ENCODE measurements at places on chromosomes 3 and 15.
A peak's percentile ranks its signal among the peaks of the same experiment; 100 is the strongest.

GRCh38 chr15:44308889-44309288 lies 20.4 kb downstream of the GOLM2 start:
- DNase-seq: no peak

GRCh38 chr3:172057624-172058327 lies 18.4 kb downstream of the FNDC3B start:
- DNase-seq: no peak

GRCh38 chr15:64288577-64288976 lies 67.4 kb downstream of the CSNK1G1 start:
- DNase-seq: no peak

GRCh38 chr3:177286034-177286433 lies 88.8 kb upstream of the TBL1XR1 start:
- DNase-seq: no peak

- DNase-seq: no peak
Measured at GRCh38 chr3:33900809-33901505, 102.5 kb downstream of the PDCD6IP start.

DNA sequence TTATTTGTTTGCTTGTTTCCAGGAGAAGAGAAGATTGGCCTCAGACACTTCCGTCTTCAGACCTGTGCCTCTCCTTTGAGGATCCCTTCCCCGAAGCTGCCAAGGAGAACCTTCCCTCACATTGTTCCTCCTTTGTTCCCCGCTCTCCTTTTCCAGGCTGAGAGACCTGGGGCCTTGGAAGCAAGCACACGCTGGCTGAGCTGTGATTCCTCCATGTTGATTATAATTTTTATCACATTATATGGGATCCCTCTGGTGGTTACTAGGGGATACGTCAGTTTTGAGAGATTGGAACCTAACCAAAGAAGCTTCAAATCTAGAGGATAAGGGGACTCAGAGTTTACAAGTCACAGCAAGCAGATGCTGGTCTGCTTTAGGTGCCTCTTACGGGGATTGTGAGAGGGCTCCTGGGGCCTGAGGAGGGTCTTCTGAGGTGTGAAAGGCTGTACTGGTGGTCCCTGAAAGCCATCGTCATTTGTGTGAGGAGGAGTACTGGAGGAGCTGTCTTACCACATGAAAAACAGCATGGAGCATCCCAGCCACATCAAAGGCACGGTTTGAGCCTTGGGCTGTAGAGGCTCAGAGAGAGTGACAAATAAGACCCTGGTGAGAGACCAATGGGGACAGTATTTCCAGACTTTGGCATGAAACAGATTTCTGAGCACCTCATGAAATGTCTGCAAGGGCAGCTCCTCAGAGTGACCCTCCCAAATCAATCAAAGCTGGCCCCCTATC lies 760.1 kb upstream of the CFAP20DC start:
- no peak for DNase-seq

GRCh38 chr3:186107215-186108105 lies 1.4 kb downstream of the ETV5 start:
- DNase-seq: no peak

GRCh38 chr3:186057594-186057993 lies 51.3 kb downstream of the ETV5 start:
- DNase-seq: no peak

DNA sequence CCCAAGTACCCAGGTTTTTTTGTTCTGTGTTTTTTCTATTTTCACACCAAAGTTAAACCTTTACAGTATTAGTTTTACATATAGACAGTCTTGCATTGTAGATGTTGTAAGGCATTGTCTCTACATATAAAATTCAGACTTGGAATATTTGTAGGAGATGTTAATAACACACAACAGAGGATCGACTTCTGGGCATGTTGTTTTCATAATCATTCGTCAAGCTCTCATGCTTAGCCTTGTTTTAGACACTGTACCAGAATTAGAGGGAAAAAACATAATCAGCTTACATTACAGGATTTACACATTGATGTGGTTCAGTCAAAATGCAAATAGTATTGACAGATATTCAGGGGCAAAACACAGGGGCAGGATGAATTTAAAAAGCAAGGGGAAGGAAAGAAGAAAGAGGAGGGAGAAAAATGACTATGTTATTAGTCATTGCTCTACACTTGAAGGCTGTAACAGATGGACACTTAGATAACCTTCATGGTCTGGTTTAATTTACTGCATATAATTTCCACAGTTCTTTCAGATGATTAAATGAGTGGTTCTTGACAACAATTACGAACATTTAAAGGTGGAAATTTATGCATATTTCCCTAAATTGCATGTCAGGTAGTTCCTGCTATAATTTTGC lies 7.5 kb downstream of the CMSS1 start:
- no peak for DNase-seq

GRCh38 chr3:32922078-32922477 lies 29.4 kb upstream of the CCR4 start:
- no peak for DNase-seq

GRCh38 chr3:23055733-23056376 lies 147.3 kb upstream of the UBE2E2 start:
- DNase-seq: no peak

GRCh38 chr3:74613521-74614106 lies 845 bp downstream of the CNTN3 start:
- no peak for DNase-seq

DNA sequence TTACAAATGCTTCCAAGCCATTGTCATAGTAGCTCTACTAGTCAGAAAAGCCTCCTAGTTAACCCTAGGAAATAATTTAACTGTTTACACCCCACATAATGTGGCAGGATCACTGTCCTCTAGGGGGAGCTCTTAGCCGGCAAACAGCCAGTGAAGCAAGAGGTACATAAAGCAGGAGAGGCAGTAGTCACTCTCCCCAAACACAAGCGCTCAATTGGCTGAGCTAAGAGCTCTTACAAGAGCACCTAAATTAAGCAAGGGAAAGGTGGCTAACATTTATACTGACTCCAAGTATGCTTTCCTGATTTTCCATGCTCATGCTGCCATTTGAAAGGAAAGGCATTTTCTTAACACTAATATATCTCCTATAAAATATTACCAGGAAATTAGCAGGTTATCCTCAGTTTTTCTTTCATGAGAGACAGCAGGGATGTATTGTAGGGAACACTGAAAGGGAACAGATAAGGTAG lies 37.6 kb downstream of the NCEH1 start:
- DNase-seq: peak; percentile 16

- DNase-seq: no peak
Measured at GRCh38 chr3:16496408-16497222, 16.9 kb downstream of the RFTN1 start.

- no peak for DNase-seq
Measured at GRCh38 chr15:99403597-99403996, 152.3 kb downstream of the LRRC28 start.

- DNase-seq: no peak
Measured at GRCh38 chr3:55884066-55884465, 397.0 kb upstream of the WNT5A start.

DNA sequence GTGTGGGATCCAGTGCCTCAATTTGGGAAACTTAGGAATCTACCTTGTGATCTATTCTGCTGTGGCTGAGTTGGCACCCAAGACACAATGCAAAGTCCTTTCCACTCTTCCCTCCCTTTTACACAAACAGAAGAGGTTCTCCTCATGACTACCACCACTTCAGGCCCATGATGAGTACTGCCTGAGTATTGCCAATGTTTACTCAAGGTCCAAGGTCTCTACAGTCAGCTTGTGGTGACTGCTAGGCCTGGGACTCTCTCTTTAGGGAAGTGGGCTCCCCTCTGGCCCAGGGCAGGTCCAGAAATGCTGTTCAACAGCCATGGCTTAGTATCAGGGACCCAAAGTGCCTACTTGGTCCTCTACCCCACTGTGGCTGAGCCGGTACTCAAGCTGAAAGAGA lies 56.8 kb upstream of the PEX5L start:
- no peak for DNase-seq

- no peak for DNase-seq
Measured at GRCh38 chr3:98731720-98732285, 31.3 kb upstream of the ST3GAL6 start.

DNA sequence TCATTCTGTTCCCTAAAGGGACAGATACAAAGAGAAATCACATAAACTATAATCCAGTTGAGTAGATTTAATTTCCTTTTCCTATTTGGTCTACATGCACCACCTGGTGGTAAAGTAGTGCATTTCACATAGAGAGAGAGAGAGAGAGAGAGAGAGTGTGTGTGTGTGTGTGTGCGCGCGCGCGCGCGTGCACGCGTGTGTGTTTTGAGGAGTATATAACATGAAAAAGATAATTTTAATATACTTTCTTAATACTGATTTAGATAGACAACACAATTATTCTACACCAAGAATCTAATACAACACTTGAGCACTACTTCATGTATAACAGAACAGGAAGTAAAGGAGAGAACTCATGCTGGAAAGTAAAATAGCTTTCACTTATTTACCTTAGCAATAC lies 1.1 kb upstream of the FGF7 start:
- DNase-seq: peak; percentile 5

DNA sequence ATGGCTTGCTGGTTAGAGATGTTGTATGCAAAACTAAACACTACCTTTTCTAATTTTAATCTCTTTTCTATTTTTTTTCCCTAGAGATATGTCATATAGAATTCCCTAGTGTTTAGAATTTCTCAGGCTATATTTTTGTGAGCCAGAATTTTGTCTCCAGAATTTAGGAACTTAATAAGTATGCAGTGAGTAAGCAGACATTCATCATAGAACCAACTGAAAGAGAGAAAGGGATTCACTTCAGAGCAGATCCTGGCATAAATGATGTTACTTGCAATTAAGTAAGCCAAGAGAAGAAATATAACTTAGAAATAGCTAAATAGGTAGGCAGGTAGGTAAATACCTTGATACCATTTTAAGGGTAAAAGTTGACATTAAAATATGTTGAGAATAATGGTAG lies 288.9 kb downstream of the ZNF385D start:
- DNase-seq: no peak

DNA sequence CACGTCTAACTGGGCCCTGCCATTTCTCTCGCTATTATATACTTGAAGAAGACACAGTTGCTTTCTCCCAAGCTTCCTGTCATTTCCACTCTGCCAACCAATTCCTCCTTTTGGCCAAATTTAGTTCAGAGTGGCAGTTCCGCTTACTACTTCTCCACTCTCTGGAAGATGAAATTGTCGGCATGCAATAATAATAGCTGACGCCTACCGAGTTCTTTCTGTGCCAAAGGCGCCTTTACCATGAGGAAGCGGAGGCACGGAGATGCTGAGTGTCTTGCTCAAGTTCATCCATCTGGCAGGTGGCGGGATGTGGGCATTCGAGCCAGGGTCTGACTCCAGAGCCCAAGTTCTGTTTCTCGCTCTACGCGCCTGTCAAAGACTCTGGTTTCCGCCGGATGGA lies 14.6 kb upstream of the NRROS start:
- DNase-seq: no peak

- DNase-seq: no peak
Measured at GRCh38 chr15:27449941-27450340, 479.0 kb downstream of the GABRG3 start.

DNA sequence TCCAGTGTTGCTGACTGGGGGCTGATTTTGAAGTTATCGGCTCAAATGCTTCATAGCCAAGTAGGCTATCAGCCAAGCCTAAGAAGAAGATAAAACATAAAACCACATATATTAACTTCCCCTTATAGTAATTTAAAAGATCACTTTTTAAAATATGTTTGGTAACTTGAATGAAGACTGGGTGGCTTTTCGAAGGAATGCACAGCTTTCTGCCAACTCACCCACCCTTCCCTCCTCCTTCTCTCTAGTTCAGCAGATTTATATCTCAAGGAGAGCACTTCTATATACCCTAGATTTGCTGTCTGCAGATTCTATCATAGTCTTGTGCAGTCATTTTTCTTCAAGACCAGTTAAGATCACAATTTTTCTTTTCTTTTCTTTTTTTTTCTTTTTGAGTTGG lies 189.4 kb upstream of the CHRM5 start:
- no peak for DNase-seq

DNA sequence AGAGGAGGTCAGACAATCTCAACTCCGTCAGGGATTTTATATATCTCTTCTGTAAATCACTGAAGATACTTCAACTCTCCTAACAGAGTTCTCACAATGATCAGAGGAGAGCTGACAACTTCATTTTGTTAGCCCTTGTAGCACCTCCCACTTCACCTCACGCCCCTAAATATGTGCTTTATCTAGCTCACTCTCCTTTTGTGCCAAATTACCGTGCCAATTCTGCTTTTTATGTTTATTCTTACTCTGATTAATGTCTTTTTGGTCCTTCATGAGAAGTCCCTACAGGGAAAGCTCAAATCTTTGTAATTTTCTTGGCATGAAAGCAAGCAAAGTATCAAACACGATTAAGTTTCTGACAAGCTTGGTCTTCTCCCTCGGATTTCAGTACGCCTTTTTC lies 636.1 kb upstream of the NAALADL2 start:
- no peak for DNase-seq

- no peak for DNase-seq
Measured at GRCh38 chr3:108677811-108678210, 79.4 kb downstream of the RETNLB start.

- no peak for DNase-seq
Measured at GRCh38 chr3:132343018-132343612, 25.9 kb downstream of the ACP3 start.

DNA sequence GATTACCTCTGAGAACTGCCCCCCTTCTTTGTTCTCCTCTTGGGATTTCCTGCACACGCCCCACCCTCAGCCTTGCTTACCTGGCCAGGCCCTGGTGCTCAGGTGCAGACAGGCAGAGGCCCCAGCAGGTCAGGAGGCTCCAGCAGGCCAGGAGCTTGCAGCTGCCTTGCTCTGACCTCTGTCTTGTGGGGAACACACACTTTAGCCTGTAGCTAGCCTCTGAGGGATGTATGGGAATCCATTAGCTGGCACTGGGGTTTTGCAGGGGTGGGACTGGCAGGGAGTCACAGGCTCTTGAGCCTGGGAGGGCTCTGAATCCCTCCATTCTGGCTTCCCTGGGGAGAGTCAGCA lies 2.7 kb downstream of the SMAD6 start:
- no peak for DNase-seq

- DNase-seq: no peak
Measured at GRCh38 chr15:78680431-78681075, 39.5 kb upstream of the CHRNB4 start.

GRCh38 chr15:50675535-50676144 lies 11.0 kb downstream of the TRPM7 start:
- DNase-seq: no peak

GRCh38 chr15:25730918-25731317 lies 132.2 kb downstream of the ATP10A start:
- DNase-seq: no peak

DNA sequence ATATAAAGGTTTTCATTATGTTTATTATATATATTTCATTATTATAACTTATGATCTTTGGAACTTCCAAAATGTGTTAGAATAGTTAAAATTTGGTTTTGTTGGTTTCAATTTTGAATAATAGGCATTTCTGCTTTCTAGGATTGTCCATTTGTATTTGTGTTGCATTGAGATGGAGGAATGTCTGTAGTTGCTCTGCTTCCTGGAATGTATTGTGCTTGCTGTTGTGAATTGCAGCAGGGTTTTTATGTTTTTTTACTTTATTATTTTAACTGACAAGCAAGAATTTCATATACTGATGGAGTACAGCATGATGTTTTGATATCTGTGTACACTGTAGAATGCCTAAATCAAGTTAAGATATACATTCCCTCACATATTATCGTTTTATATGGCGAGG lies 247.4 kb downstream of the XXYLT1 start:
- DNase-seq: no peak

- no peak for DNase-seq
Measured at GRCh38 chr3:46566040-46566641, at the start of gene LRRC2. Gene LRRC2 (minus strand): TSS chr3:46566302. CDS start chr3:46551591, 14,711 bp downstream.

GRCh38 chr15:28892789-28893610 lies 7.2 kb downstream of the APBA2 start:
- no peak for DNase-seq

- DNase-seq: no peak
Measured at GRCh38 chr3:44510000-44510368, 32.5 kb upstream of the ZNF445 start.

Data from stimulated activated CD8-positive, alpha-beta memory T cell treated with anti-CD3 and anti-CD28 coated beads, Interleukin-4, amount 100 ng/mL, for 1 hour (primary cell).